Omental fat pad (tissue), 4 donors: ENCODE measurements at places on chromosomes 13 and 19.

GRCh38 chr19:21580818-21581217 is 75.4 kb downstream of the ZNF429 start:
- no peak for DNase-seq

DNA sequence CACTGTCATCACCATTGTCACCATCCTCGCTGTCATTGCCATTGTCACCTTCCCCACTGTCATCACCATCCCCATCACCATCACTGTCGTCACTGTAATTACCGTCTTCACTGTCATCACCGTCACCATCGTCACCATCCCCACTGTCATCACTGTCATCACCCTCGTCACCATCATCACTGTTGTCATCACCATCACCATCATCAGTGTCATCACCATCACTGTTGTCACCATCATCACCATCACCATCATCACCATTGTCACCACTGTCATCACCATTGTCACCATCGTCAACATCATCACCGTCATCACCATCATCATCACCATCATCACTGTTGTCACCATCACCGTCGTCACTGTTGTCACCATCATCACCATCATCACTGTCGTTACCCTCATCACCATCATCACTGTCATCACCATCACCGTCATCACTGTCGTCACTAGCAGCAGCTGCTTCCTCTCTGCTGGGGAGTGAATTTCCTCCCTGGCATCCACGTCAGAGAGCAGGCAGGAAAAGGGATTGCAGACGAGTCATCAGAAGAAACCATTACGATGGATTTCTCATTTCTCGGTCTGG is 27.3 kb downstream of the TMEM255B start:
- DNase-seq = peak; percentile 17

DNA sequence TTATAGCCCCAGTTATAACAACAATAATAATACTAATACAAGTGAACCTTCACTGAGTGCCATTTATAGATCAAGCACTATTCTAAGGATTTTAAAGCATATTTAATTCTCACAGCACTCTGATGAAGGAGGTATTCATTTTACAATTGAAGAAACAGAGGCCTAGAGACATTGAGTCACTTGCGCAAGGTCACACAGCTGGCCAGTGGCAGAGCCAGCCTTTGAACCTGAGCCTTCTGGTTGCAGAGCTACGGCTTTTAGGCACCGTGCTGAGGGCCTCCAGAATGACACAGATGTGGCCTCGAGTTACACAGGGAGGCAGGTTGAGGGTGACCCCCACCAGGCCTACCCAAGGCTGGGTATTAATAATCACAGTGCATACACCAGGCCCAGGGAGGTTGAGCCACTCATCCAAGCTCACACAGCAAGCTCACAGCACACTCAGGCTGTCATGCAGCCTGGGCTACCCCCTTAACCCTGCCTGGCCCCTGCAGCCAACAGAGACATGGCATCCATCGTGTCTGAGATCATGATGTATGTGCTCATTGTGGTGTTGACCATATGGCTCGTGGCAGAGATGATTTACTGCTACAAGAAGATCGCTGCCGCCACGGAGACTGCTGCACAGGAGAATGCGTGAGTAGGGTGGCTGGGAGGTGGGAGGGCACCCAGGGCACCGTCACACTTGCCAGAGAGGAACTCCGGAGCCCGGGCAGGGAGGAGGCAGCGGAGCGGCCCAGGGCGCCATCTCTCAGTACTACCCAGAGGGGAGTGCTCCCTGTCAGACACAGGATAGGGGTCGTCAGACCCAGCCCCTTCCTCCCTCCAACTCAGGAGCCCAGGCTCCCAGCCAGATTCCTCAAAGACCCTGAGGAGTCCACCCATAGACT is 2.7 kb upstream of the HPN start:
- DNase-seq = no peak

DNA sequence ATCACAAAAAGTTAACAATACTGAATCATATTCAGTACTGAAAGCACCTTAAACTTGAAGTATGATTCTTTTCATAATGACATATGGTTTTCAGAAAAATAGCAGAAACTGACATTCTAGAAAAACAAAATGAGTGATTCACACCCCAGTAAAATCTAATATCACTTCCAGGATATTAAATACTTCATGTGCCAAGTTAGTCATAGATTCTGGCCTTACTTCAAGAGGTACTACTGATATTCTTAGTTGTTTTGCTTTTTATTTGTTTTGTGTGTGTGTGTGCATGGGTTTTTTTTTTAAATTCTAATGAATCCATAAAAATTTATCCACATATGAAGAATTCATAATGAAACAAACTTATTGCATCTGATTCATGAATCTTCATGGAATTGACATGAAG is 207.9 kb upstream of the UFM1 start:
- DNase-seq = no peak

DNA sequence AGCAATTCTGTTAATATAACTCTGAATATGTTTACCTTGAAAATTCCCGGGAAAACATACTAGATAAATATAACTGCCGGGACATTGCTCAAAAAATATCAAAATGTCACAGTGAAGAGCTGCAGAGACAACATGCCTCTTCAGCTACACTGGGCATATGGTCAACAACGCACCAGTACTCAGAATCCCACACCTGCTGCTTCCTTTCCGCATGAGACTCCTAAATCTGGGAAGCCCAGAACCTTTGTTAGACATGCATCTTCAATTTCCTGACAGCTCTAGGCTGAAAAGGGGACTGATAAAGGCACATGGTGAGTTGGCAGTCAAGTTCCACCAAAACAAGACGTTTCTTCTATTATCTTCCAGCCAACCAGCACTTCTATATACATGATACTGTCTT is 53.7 kb downstream of the USP12 start:
- no peak for DNase-seq

- no peak for DNase-seq
Observed at GRCh38 chr13:22427066-22427465, 753.7 kb upstream of the SGCG start.

DNA sequence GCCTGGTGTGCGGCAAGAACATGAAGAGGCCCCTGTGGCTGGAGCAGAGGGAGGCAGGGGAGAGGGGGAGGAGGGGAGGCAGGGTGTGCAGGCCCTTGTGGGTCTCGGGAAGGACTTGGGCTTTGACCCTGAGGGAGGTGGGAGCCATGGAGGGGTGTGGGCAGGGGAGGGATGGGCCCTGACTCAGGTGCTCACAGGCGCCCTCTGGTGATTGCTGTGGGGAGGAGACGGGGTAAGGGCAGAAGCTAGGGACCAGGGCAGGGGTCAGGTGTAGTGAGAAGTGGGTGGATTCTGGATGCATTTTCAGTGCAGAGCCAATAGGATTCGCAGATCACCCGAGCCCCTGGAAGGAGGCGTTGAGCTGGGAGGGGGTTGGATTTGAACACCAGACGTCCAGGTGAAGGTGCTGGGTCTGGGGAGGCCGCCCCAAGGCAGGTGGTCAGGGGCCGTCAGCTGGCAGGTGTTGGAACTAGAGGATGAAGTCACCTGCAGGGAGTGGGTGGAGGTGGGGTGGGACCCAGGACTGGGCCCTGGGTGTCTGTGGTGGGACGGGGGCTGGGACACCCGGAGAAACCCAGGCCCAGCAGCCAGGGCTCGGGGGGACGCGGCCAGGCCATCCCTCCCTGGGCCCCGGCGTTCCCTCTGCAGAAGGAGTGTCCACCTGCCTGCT is 185.4 kb downstream of the KDM4B start:
- no peak for DNase-seq

DNA sequence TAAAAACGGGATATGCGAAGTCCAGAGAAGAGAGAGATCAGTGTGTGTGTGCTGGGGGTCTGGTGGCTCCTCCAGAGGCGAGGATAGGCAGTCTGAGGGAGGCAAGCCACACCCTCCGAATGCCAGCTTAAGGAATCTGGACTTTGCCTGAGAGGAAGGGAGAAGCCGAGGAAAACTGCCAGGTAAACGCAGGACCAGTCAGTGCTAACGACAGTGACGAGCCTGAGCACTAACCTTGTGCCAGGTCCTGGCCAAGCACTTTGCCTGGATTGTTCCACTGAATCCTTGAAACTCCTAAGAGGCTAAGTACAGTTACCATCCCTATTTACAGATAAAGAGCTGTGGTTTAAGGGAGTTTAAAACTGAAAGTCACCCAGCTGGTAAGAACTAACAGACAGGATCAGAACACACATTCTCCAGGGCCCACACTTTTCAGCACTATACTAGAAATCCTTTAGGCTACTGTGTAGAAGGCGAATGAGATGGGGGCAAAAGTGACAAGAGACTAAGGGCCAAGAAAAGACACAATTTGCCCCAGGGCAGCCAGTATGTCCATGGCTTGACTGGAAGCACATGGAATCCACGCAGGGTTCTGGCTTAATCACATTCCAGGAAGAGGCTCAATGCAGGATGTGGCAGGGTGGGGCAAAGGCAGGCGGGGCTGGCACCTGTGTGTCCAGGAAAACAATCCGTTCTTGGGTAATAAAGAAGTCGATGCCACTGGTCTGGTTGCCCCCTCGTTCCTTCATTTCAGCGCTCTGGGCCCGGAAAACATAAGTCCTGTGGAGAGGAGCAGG is 15.1 kb downstream of the SMG9 start:
- no peak for DNase-seq

DNA sequence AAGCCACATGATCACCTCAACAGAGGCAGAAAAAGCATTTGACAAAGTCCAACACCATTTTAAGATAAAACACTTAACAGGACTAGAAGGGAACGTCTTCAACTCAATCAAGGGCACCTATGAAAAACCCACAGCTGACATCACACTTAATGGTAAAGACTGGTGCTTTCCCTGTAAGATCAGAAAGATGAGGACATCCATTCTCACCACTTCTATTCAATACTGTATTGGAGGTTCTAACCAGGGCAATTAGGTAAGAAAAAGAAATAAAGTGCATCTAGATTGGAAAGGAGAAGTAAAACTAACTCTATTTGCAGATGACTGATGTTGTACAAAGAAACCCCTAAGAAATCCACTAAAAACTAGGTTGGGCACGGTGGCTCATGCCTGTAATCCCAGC is 11.2 kb upstream of the AKAP8 start:
- no peak for DNase-seq
